ENCODE measurements at places on chromosomes 2 and 18.

DNA sequence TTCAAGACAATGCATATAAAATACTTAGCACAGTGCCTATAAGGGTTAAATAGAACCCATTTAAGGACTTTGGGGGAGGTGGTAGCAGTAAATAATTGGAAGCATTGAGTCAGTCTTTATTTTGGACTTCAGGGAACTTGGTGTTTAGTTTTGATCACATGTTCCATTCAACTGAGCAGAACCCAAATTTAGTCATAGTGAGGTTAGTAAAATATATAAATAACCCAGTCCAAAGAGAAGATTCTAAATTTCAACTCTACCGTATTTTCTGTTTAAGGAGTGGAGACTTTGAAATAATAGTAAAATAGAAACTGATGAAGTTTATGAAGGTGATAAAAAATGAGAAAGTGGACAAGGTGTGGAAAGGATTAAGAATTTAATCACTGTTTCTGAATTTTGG, 19.7 kb downstream of the TWSG1 start:
- no peak for DNase-seq

DNA sequence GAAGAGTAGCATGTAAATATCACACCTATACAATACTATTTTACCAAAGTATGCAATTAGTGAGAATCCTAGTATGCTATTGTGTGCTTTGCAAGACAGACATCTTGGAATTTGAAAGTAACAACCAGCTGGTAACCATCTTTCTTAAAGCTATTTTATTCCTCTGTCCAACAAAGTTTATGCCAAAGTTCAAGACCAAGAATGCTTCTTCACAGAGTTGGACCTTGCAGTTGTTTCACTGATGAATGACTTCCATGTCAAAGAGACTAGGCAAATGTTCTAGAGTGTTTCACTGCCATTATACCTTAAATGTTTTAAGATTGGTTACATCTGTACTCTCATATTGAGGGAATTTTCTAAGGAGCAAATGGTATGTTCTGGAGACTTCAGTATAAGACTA, 215.2 kb upstream of the CRIM1 start:
- DNase-seq: no peak

GRCh38 chr2:70826696-70827350, 6.4 kb upstream of the CLEC4F start:
- no peak for DNase-seq

GRCh38 chr2:3624059-3624794, 29.3 kb downstream of the COLEC11 start:
- DNase-seq: no peak

DNA sequence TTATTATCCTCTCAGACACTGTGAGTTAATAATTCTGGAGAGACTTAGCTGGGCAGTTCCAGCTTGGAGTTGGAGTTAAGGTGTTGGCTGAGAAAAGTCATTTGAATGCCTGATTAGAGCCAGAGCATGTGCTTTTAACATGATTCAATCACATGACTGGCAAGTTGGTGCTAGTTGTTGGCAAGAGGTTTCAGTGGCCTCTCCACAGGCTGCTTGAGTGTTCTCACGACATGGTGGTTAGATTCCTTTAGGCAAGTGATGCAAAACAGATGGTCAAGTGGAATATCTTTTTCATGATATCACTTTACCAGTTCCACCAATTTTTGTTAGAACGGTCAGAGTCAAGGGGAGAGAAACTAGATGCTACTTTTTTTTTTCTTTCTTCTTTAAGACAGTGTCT, 262.7 kb upstream of the FN1 start:
- no peak for DNase-seq

GRCh38 chr2:111944531-111945210, 46.3 kb downstream of the MERTK start:
- DNase-seq: no peak

DNA sequence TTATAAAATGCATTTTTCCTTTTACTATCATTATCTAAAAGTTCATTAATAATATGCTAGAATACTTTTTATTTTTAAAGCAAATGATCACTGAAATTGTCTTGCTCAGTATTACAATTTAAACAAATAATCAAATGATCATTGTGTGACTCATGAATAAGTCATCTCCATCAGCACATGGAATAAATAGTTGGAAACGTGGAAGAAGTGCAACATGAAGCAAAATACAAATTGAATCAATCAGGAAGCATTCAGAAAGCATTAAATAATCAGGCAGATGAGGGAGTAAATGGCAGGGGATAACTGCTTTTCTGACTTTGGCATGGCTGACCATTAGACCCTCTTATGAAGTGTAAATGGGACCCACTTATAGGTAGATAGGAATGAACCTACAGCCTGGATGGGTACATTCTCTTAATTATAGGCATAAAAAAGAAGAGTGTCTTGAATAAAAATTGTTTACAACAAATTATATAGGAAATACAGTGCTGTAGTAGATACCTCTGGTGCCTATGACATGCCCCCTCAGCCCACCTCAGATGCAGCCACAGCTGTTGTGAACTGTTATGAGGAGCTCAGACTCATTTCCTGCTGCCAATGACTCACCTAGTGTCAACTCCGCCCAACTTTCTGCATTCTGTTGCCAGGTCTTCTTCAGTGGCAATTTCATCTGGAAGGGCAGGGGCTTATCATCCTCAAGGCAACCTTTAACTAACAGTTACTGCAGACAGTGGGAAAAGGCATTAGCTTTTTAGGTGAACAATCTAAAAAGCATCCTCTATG, 936.0 kb downstream of the TRIB2 start:
- no peak for DNase-seq

DNA sequence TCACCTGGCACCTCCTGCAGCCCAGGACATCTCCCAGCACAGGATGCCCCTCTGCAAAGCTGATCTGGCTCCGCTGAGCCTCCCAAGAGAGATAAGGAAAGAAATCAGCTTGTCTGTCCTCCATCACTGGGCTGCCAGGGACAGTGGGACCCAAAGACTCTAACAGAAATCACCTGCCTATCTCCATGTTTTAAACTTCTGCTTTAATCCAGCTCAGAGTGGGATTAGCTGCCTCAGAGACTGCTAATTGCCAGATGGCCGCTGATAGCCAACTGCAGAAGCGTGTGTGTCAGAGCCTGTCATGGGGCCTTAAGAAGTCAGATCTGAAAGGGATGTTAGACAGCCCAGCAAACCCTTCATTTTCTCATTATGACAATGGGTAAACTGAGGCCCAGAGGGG, 389.4 kb upstream of the KLHL29 start:
- no peak for DNase-seq

GRCh38 chr2:234970477-234970882, 18.7 kb downstream of the SH3BP4 start:
- no peak for DNase-seq

DNA sequence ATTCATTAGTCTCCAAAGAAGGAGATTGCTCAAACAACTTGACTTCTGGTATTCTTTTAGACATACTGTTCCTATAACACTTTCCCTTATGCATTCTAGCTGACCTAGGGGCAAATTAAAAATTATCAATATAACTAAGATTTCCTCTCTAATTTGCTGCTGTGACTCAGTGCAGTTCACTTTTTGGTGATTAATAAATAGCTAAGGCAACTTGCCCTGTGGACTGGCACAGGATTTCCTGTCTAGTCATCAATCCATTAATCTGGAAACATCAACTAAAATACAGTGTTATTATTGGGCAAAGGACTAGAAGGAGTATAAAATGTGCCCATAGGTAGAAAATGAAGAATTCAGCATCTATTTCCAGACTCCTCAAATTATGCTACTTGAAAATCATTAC, 83.5 kb upstream of the SERPINE2 start:
- DNase-seq: no peak

DNA sequence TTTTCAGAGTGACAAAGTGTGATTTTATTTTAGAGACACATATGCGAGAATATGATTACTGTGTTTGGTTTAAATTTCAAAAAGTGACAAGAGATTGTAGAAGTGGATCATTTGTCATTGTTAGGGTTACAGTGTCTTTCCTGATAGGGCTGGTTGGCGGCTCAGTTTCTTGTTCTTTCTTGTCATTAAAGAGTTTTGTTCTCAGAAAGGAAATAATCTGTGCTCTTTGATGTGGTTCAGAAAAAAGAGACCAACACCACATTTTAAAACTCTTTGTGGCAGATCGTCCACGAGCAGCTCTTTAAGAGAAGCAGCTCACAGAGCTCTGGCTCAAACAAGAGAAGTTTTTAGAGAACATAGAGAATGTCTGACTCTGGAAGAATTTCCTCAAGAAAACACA, 45.6 kb upstream of the ZNF532 start:
- no peak for DNase-seq

- DNase-seq: no peak
Measured at GRCh38 chr18:45687621-45688020, 36.4 kb upstream of the SLC14A1 start.

GRCh38 chr18:39806525-39806924, 2148.5 kb upstream of the PIK3C3 start:
- DNase-seq: no peak

- no peak for DNase-seq
Measured at GRCh38 chr2:7207631-7208030, 290.4 kb downstream of the RNF144A start.

All from activated CD4-positive, alpha-beta T cell treated with anti-CD3 and anti-CD28 coated beads, Interleukin-2, amount 50 U/mL, for 24 hours (primary cell).